ENCODE measurements at places on chromosomes 2 and 18.

DNA sequence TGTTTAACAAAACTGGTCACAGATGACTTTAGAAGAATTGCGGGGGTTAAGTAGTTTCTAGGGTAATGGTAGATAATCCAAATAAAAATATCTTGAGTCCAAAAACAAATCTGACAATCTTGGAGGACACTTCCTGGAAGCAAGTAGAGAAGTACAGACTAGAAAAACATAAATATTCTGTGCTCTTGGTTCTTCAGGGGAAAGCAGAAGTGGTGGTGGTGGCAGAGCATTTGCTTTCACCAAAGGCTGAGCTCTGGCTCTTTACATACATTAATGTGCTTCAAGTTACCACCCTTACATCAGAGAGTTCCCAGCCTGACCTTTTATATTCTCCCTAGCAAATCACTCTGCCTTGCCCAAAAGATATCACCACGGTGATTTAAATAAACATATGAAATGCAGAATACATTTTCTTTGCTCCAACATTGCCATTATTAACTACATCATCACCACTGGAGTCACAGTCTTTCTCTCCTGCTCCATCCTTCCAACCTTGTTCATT is 15.3 kb downstream of the PDE11A start:
- no peak for DNase-seq

DNA sequence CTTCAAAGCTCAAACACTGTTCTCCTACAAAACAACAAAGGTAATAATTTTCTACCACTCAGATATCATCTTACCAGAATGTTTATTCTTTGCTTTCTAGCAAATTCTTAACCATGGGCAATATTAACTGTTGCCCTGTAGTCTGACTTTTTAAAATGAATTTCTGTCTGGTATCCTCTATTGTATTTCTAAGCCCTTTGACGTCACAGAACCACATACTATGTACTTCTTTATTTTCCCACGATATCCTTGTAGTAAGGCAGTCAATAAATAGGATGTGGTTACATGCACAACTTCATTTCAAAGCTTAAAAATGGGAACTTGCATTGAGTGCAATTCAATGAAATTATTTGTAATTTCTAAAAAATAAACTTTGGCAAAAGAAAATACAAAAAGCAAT is 58.7 kb downstream of the THADA start:
- DNase-seq: peak; percentile 47

- DNase-seq: no peak
These were observed 16.8 kb upstream of the ALPI start for GRCh38 chr2:232438951-232439757.

DNA sequence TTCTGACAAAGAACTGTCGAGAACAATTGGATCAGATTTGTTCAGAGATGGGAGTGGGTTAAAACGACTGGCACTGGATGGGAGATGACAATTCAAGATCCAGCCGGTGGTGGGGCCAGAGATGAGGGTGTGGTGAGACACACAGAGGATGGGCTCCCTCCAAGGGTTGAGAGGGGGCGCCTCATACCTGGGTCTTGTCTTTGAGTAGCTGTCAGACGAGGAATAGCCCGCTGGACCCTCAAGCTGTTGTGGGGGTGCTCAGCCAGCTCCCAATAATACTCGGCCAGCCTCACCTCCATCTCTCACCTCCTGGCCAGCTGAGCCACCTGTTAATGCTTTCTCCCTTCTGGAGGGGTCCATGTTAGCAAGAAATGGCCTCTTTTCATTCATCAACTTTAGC is 14.0 kb downstream of the INPP5D start:
- DNase-seq: no peak

GRCh38 chr2:211495339-211495738 is 938.9 kb downstream of the CPS1 start:
- no peak for DNase-seq
